Mesangial cell (primary cell): ENCODE measurements at places on chromosomes 6 and 20. TPM values are rescaled to one million over a fixed set of nuclear protein-coding genes. Genes with fewer than 3 reads are reported as not detected.

The MCM8 gene
- total RNA-seq = 2.7 and 13.5 TPM in 2 replicates

The SPDEF gene
- not detected in 2 replicates for total RNA-seq

The GJA10 gene
- total RNA-seq = not detected in 2 replicates

The SLC17A1 gene
- total RNA-seq = 0.25 TPM in 1 of 2 replicates, not detected in the other

The RIPPLY2 gene
- total RNA-seq = not detected in 2 replicates

The ANGPT4 gene
- not detected in 2 replicates for total RNA-seq

The BPIFA1 gene
- not detected in 2 replicates for total RNA-seq

The BPIFB2 gene
- not detected in 2 replicates for total RNA-seq
